ENCODE measurements at places on chromosomes 11 and 22. TPM values are rescaled to one million over a fixed set of nuclear protein-coding genes. Genes with fewer than 3 reads are reported as not detected.

GRCh38 chr11:122170815-122171475, 54.9 kb upstream of the BLID start:
- peak; percentile 94 for DNase-seq

Gene GGTLC3
- total RNA-seq = not detected

DNA sequence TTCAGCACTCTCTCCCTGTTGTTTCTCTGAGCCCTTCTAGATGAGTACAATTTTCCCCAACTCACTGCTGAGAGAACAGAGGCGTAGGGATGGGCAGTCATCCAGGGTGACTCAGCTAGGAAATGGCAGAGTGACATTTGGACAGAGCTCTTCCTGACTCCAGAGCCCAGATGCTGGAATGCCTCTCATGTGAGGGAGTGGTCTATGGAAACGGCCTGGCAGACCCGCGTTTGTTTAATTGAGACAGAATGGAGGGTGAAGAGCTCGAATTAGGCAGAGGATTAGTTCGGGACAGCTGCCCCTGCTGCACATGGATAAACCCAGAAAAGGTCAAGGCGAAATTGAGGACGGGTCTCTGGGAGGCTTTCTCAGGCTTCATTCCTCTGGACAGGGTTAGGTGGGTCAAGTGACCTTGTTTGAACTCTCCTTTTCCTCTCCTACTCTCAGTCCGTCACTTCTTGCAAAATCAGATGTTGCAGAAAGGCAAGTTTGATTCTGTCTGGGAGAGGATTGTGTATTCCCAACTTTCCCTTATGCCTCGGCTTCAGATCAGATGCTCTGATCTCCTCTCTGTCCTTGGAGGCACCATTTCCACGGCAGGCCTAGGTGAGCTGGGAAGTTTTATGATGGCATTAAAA, 7.6 kb upstream of the LMO2 start:
- DNase-seq = peak; percentile 66

Gene HSPB2
- 0.18 TPM for total RNA-seq

GRCh38 chr11:93492464-93493251, 50.5 kb downstream of the SMCO4 start:
- DNase-seq = no peak

Gene TRIM48
- total RNA-seq = not detected

Gene OR52E8
- total RNA-seq = not detected

- DNase-seq = peak; percentile 74
These were observed 86.3 kb downstream of the CCDC83 start for GRCh38 chr11:85941380-85941973.

Gene SCN2B
- under 0.01 TPM for total RNA-seq

Gene MCM5
- 58.6 TPM for total RNA-seq

Gene CDKN1C
- 1.6 TPM for total RNA-seq

GRCh38 chr11:128474036-128474874, 113.1 kb downstream of the ETS1 start:
- DNase-seq = no peak

Gene PLEKHB1
- total RNA-seq = 0.36 TPM

Gene FOLR3
- total RNA-seq = not detected

Gene INS
- not detected for total RNA-seq

DNA sequence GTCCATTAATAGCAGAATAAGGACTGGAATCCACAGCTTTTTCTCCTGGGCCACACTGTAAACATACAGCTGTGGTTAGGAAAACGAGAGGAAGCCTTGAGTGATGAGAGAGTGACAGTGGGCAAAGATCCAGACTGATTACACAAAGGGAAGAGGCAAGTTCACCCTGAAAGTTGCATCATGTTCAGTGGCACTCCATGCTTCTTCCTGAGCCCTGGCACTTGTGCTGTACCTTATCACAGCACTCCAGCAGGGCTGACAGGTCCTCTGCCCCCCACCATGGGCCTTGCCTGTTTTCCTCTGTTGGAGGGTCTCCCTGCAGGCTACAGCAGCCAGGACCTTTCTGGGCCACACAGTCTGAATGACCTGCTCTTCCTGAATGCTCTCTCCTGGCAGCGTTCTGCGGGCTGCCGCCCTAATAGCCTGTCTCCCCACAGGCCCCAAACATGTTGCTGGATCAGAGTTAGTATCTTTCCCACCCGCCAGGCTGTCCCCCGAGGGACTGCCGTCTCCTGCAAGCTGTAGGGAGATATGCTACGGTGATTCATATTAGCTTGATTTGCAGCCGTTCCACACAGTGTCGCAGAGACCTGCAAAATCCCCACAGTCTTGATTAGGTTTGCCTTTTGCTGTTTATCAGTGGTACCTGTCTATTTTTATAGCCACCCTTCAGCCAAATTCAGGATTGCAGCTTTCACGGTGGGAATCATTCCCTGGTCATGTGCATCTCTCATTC, 60.2 kb downstream of the NTM start:
- DNase-seq = no peak

GRCh38 chr11:77656362-77656761, 18.8 kb upstream of the CLNS1A start:
- no peak for DNase-seq

DNA sequence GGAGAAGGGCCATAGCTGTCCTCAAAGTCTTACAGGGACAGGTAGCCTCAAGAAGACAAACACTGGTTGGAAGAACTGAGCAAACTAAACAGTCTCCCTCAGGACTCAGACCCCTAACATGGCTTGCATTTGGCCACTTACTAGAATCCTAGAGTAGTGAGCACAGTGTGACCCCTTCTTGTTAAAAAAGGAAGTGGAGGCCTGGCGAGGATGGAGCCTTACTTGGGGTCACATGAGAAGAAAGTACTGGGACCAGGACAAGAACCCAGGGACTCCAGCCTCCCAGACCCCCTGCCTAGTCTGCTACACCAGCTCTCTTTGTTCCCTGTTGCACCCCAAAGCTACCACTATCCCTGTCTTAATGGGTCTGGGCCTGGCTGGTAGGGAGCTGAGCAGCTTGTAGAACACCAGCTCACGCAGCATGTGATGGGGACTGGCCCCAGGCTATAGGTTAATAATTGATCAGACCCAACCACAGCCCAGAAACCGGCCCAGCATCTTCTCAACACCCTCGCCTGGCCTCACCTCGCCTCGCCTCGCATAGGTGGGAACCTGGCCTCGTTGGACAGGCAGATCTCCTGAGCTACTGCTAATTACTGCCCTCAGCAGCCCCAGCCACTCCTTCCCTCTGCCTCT, 17.6 kb downstream of the DGAT2 start:
- DNase-seq = no peak

DNA sequence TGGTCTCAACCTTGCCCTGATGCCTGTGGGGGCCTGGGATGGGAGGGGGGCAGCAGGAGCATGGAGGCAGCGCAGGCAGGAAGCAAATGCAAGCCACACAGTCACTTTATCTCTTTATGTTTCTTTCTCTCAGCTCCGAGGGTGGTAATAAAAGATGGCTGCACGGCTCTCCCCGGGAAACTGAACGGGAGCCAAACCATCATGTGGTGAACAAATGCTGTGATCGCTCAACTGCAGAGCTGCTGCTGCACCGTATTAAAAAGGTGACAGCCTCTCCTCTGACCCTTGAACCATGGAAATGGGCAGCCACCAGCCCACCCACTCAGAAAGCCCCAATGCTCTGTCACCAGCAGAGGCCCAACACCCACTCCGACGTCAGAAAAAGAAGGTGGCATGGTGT, 110.0 kb downstream of the TIMP3 start:
- no peak for DNase-seq

Gene OR10V1
- not detected for total RNA-seq

DNA sequence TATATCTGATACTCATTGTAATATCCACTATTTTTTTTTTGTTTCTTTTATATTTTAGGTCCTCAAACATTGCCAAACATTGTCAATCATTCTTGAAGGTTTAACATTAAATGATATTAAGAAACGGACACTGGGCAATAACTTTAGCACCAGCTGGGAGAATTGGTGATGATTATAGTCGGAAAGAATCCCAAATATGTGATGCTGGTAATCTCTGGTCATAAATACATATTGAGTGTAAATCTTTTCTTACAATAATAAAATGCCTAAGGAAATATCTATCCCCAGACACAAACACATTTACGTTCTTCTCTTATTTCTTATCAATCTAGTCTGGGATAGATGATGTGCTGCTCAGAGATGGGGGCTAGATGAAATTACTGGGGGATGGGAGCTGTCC, 25.2 kb downstream of the OR51E2 start:
- peak; percentile 52 for DNase-seq

DNA sequence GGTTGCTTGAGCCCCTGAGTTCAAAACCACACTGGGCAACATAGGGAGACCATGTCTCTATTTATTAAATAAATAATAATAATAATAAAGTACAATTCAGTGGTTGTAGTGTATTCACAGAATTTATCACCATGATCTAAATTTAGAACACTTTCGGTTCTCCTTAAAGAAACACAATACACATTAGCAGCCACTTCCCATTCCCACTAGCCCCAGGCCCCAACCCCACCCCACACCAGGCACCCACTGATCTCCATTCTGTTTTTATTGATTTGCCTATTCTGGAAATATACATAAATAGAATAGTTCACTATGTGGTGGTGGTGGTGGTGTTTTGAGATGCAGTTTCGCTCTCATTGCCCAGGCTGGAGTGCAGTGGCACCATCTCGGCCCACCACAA, 45.7 kb downstream of the BCL2L13 start:
- DNase-seq = no peak

Gene ADM
- 559 TPM for total RNA-seq

DNA sequence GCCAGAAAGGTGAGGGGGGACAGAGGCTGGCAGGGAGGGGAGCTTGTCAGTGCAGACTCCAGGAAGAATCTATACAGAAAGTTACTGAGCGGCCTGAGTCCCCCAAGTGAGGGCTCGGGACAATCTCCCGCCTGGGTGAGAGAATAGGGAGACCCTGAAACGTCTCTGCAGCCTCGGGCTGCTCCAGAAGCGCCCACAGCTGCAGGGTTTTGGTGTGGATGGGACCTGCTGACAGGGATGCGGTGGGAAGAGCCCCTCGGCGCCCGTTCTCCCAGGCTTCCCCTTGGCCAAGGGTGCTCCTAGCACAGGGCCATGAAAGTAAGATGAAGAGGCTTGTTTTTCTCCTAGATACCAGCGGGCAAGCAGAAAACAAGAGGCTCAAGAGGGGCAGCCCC, 743 bp upstream of the RCE1 start:
- DNase-seq = no peak

- no peak for DNase-seq
These were observed 877.0 kb downstream of the OPCML start for GRCh38 chr11:132655187-132655855.

- no peak for DNase-seq
These were observed 102.2 kb downstream of the TRIM29 start for GRCh38 chr11:120035756-120036155.

- no peak for DNase-seq
These were observed 24.9 kb upstream of the LMO2 start for GRCh38 chr11:33916736-33917135.

Gene PLEKHA7
- not detected for total RNA-seq

DNA sequence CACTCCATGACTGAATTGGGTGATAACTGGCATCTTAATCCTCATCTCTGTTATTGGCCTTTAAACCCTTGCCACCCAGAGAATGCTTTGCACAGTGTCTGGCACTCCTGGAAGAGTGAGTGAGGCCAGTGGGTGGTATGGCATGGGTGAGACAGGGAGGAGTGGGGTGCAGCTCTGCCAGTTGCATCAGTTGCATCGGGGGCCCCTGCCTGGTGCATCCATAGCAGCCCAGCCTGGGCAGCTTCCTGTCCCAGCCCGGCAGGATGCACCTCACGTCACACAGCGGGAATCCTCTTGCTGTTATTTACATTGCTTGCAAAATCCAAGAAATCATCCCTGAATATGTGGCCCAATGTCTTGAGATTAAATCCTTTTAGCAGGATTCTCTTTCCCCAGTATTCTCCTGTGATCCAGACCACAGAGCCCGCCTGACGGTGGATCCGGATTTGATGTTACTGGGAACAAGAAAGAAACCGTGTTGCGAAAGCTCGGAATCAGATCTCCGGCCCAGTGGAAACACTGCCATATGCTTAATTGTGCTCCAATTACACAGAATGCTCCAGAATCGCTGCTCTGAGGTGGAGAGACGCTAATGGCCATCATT, 37.6 kb upstream of the MN1 start:
- DNase-seq = no peak

Gene GLB1L3
- total RNA-seq = not detected

DNA sequence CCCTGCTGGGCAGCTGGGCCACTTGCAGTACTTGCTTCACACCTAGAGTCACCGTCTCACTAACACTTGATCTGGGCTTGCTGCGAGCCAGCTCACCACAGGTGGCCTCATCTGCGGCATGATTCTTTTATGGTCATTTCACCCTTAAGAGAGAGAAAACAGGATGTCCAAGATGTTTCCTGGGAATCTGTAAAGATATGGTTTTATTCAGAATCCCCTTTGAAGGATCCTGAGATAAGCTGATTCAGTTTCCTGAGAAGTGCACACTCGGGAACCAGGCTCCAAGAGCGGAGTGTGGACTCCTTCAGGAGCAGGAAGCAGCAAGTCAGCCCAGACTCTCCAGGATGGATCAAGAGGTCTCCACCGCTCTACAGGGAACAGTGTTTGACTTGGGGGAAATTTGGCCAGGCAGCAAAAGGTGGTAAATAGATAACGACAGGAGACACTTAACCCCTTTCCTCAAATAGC, 21.8 kb upstream of the TP53AIP1 start:
- no peak for DNase-seq
